ENCODE measurements at places on chromosomes 5 and 9.

- no peak for DNase-seq
These were observed 228.0 kb upstream of the ADAMTSL1 start for GRCh38 chr9:18245911-18246310.

DNA sequence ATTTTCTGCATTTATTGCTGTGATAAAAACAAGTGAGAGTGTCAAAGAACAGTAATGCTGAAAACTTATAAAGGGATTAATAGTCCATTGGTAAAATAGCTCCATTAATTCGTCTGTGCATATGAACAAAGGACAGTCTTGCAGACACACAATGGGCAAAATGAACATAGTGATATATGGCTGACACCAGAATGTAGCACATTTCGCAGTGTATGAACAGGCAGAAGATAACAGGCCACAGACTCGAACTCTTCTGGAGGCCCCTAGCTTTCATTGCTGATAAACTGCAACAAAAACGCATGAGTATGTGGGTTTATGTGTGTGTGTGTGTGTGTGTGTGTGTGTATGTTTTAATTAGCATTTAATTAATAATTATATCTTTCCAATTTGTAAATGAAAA lies 354.8 kb downstream of the TAF11L14 start:
- DNase-seq = no peak

- no peak for DNase-seq
These were observed 214.1 kb upstream of the IER5L start for GRCh38 chr9:129392093-129392541.

DNA sequence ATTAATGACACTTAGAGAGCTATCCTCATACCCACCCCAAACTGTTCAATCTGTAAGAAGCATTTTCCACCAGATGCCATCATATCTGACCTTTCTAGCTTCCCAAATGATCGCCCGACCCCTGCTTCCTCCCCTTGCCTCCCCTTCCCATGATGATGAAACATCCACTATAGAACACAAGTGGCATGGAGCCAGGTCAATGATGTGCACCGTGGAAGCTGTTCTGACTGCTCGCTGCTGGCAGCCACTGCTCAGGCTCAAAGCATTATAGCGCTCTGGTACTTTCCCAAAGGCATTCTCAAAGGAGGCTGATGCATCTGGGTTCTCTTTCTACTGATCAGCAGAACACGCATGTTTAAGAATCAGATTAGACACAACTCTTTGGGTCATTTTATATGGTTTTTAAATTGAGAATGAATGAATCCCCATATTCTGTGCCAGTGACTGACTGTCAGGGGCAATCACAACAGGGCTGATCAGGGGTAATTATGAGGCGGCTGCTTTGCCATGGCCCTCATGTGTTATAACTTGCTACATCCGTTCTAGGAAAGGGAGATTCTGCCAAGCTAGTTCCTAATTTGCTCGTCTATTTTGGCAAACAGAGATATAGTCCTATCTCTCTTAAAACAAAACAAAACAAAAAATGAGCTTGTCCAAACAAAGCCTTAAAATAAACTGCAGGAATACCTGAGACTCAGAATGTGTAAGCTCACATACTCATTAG lies 343.7 kb downstream of the ENC1 start:
- no peak for DNase-seq

GRCh38 chr5:13553896-13554295 lies 390.6 kb downstream of the DNAH5 start:
- no peak for DNase-seq

- no peak for DNase-seq
These were observed 79.2 kb downstream of the BOD1 start for GRCh38 chr5:173537228-173537627.

DNA sequence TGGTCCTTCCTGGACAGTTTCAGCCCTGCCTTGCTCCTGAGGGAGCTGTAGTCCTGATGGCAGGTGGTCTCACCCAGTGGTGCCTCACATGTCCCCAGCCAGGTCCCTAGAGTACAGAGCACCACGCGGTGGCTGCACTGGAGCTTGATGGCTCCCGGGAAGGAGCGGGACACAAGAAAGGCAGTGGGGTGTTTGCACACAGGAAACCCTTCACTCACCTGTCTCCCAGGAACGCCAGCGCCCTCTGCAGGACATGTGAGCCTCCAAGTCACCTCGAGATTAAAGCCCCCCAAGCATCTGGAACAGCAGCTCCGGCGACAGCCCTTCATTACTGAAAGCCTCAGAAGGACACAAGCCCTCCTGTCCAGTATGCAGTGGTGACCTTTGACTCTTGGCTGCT lies 19.9 kb upstream of the TMEM250 start:
- no peak for DNase-seq

DNA sequence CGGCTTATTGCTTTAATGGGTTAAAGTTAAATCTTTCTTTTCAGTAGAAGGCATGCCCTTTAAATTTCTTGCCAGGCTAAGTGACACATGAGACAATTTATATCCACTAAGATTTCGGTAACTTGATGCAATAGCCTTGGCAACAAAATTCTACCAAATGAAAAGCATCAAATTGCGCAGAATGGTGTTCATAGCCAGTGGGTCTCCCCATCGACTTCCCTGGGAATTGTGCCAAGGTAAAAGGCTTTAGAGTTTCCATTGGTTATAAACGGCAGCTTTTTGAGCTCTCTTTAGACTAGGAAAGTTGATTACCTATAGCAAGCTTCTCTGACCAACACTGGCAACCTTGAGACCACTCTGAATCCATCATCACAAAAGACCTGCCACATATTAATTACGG lies 358.4 kb downstream of the ARRDC3 start:
- no peak for DNase-seq

GRCh38 chr9:33294670-33295432 lies 4.5 kb downstream of the NFX1 start:
- DNase-seq = no peak

GRCh38 chr5:50967009-50967562 lies 300.6 kb downstream of the PARP8 start:
- DNase-seq = no peak

GRCh38 chr9:115629879-115630840 lies 512.2 kb upstream of the TNC start:
- no peak for DNase-seq

DNA sequence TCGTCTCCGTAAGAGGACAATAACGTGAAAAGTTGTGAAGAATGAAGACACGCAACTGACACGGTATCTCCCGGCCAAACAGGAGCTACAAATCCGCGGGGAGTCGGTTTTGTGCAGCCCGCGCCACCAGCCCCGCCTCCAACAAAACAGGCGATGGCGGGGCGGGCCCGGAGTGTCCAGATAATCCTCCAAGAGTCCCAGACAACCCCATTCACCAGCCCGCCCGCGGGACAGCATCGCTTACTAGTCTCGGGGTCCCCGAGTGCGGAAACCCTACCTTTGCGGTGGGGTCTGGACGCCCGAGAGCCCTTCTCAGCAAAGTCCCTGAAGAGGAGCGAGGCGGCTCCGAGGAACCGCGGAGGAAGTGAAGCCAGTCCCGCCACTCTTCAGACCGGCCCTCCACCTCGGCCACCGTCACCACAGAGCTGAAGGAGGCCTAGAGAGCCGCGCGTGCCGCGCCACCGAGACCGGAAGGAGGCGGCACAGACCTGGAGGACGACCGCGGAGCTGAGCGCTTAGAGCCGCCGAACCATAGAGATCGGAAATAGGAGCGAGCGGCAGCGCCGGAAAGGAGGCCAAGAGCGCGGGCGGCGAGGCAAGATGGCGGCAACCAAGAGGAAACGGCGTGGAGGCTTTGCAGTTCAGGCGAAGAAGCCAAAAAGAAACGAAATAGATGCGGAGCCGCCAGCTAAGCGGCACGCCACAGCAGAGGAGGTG lies at the start of the genes BRIX1 and RAD1:
TSS of gene BRIX1 (plus strand) at position 573 of the 717 bp plus-strand sequence. CDS start at position 601, 28 bp downstream.
TSS of gene RAD1 (minus strand) at position 366 of the 717 bp plus-strand sequence. CDS start 612 bp downstream, outside the sequence.
- DNase-seq = peak; percentile 93

GRCh38 chr5:3911773-3912172 lies 316.1 kb downstream of the IRX1 start:
- DNase-seq = no peak

GRCh38 chr5:134555890-134556311 lies 30.4 kb downstream of the JADE2 start:
- peak; percentile 80 for DNase-seq

- no peak for DNase-seq
These were observed 392.3 kb upstream of the RIOK2 start for GRCh38 chr5:97575322-97575721.

DNA sequence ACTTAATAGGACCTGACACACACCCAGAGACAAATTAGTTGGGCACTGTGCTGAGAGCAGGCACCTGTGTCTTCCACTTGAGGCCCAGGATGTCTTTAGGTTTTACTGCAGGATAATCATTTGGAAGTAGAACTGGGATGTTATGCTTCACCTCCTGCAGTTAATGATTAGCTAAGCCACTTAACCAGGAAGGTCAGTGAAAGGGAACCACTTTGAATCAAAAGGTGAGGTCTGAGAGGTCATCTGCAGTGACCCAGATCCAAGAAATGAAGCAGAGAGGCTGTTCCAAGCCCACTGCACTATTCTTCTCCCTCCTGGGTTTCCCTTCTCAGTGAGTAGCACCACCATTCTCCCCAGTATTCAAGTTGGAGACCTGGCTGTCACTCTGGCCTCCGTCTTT lies 110.5 kb downstream of the SNX18 start:
- no peak for DNase-seq

GRCh38 chr5:131622633-131623032 lies 12.4 kb downstream of the RAPGEF6 start:
- DNase-seq = no peak

GRCh38 chr5:54390015-54390414 lies 65.5 kb upstream of the HSPB3 start:
- DNase-seq = no peak

- DNase-seq = no peak
These were observed 16.9 kb upstream of the FBP1 start for GRCh38 chr9:94656200-94656599.

DNA sequence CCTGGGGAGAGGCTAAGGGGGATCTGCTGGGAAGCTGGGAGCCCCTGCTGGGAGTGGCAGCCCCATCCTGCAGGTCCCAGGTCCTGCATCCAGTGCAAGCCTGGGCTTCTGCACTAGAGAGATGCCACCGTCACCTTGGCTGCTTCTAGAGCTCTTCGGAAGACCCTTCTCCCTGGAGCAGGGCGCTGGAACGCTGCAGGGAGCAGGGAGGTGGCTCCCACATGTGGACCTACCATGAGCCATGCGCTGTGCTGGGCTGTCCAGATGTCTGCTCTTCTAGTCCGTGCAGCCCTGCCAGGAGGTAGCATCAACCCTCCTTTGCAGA lies 90.9 kb upstream of the PHYKPL start:
- no peak for DNase-seq

DNA sequence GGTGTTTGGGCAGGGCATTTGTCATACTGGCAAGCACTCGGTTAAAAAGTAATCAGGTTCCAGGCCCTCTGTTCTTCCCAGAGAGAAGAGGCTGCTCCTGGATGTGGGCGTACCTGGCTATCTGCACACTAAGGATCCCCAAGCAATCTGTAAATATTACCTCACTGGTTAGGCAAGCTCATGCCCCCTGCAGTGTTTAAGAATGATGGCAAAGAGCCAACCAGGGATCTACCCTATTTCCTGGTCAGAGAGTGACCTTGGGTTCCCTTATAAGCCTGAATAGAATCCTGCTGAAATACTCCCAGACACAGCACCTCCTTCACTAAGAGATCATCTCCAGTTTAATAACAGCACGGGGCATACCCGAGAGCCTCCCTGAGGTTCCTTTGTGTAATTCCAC lies 181.2 kb downstream of the PIK3R1 start:
- DNase-seq = no peak

DNA sequence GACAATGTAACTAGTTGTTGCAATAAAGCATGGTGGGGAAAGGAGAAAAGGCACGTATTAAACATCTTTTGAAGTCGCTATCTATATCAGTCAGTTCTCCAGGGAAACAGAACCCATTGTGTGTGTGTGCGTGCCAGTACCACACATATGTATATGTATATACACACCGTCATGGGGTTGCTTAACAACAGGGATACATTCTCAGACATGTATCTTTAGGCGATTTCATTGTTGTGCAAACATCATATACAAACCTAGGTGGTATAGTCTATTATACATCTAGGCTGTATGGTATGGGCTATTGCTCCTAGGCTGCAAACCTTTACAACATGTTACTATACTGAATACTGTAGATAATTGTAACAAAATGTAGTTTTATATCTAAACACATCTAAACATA lies 2.3 kb downstream of the CDKN2B-AS1 start:
- DNase-seq = no peak

- DNase-seq = no peak
These were observed 18.5 kb downstream of the ZNF366 start for GRCh38 chr5:72488756-72489155.

GRCh38 chr9:90970608-90971007 lies 169.0 kb downstream of the SYK start:
- no peak for DNase-seq

All from activated CD4-positive, CD25-positive, alpha-beta regulatory T cell treated with anti-CD3 and anti-CD28 coated beads, Interleukin-2, amount 50 U/mL, for 72 hours (primary cell).